NCI-H774 (cell line): ENCODE measurements at places on chromosomes 2 and 18.

DNA sequence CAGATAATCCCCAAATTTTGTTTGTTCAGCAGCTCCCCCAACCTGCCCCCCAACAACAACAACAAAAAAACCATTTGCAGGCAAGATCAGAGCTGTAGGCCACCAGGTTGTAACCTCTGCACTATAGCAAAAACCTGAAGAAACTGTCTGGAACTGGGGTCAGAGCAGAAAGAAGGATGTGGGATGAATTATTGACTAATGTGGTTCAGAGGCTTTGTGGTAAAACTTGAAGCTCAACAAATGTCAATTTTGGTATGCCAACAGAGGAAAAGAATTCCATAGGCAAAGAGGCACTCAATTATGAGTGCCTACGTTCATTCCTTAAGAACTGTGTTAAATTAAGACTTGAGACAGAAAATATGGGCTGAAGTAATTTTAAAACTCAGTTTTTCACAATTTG is 255.1 kb downstream of the STK39 start:
- no peak for DNase-seq

- DNase-seq = no peak
Observed at GRCh38 chr2:48874282-48874681, 118.8 kb upstream of the LHCGR start.

DNA sequence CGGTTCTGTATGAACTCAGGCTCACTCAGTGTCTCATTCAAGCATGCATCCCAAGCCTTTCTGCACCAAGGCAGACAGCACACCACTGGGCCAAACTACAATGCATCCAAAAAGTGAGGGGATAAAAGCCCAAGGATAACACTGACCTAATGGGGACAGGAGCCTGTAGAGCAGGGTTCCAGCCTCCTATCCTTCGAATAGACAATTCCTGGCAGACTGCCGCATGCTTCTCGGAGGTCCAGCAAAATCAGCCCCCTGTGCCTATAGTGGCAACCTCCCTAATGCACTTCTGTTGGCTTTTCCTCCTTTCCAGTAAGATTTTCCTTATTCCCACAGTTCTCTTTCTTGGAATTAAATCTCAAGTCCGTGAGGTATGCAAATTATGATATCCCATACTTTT is 44.8 kb upstream of the CAVIN2 start:
- no peak for DNase-seq

GRCh38 chr18:58844871-58845270 is 19.8 kb upstream of the ZNF532 start:
- DNase-seq = no peak

GRCh38 chr2:219656526-219656925 is 29.1 kb downstream of the SLC4A3 start:
- DNase-seq = no peak

DNA sequence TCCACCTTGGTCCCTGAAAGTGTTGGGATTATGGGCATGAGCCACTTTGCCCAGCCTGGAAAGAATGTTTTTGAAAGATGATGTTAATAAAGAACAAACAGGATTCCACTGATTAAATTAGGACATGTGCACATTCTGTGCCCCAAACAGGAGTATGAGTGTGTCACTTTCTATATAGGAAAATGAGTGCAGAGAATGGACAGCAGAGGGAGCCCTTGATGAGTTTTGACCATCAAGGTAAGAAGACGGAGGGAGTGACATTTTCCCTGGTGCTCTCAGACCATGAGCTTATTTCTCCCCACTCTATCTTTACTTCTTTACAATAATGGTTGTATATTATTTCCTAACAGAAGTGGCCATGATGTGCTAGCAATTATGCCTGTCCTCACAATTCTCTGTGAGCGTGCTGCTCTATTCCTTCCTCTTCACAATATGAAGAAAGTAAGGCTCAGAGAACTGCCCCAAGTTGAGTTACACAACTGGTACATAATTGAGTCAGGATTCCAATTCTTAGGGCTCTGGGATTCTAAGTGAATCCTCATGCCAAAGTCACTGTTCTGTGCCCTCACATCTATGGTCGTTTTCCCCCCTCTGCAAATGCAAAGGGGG is 20.6 kb downstream of the RPL37A start:
- DNase-seq = peak; percentile 57

DNA sequence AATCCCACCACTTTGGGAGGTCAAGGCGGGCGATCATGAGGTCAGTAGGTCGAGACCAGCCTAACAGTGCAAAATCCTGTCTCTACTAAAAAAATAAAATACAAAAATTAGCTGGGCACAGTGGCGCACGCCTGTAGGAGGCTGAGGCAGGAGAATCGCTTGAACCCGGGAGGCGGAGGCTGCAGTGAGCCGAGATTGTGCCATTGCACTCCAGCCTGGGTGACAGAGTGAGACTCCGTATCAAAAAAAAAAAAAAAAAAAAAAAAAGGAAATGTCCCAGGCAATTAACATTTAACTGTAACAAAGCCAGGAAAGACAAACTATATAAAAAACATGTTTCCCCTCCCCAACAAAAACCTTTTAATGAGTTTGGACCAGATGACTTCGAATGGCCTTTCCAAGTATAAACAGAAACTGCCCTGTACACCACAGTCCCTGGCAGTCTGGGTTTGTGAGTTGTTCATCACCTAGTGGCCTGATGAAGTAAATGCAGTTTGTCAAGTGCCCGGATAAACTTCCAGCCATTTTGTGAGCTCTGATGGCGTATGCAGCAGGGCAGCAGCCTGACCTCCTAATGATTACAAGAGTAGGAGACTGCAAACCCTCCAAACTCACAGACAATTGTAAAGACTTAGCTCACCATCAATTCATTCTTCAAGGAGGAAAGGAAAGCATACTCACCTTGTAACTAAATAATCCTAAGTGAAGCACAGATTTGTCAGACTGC is 16.6 kb upstream of the PCBP1 start:
- DNase-seq = peak; percentile 78

DNA sequence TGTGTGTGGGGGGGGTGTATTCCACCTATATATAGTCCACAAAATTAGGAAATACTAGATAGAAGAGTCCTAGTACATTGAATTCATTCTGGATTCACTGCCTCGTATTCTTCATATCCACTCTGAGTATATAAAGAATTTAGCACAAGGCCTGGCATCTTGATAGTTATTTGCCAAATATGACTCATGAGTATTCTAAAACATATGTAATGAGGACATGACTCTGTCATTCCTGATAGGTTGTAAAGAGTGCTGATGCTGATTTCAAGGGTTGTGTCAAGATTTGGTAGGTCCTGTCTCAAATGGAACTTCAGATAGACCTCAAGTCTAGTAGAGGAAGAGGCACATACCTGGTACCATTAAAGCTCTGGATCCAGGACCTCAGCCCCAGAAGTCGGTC is 173.4 kb upstream of the BOD1L2 start:
- DNase-seq = no peak

DNA sequence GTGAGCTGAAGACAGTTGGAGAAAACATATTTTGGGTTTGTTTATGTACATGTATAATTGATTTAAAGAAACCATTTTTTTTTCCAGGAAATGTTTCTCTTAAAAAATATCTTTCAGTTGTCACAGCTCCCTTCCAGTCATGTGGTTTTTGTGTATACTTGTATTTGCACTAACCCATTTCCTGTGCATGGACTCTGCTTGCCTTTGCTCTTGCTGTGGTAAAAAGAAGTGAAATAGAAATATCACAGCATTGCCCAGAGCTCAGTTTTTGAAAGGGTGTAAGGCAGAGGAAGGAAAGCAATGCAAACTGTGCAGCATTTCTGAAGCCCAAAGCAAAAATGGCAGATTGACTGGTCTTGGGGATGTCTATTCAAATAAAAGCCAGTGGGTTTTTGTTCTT is 10.4 kb upstream of the DOCK10 start:
- no peak for DNase-seq

- DNase-seq = no peak
Observed at GRCh38 chr2:45928946-45929345, 277.5 kb downstream of the PRKCE start.

DNA sequence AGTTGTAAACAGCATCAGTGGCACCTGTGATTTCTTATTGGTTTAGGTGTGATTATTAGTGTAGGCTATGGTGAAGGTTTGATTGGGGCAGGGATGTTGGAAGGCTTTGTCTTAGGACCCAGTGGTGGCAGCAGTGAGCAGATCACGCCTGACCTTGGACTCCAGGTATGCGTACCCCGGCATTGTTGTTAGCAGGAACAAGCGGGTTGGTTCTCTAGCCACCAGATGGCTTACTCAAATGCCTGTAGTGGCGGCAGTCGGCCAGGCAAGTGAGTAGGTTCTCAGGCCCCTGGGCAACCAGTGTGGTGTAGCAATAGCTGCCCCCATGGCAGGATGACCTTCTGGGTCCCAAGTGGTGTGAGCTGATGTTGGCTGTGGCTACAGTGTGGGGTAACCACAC is 558.3 kb downstream of the KCNJ3 start:
- no peak for DNase-seq
